ENCODE measurements at places on chromosomes 3 and 15.
A peak's percentile ranks its signal among the peaks of the same experiment; 100 is the strongest.

- no peak for DNase-seq
Measured at GRCh38 chr3:100324044-100324443, 10.5 kb upstream of the NIT2 start.

DNA sequence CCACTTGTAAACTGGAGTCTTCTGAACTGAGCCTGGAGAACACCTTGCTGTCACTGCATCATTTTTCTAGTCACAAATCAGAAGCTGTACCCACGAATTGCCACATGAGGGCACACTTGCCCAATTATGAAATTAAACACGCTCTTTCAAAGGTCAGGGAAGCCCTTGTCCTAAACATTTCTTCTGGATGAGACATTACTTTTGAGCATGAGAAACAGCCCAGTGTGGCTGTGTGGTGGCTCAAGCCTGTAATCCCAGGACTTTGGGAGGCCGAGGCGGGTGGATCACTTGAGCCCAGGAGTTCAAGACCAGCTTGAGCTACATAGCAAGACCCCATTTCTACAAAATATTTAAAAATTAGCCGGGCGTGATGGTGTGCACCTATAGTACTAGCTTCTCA, 27.5 kb upstream of the CFAP161 start:
- DNase-seq: peak; percentile 7

DNA sequence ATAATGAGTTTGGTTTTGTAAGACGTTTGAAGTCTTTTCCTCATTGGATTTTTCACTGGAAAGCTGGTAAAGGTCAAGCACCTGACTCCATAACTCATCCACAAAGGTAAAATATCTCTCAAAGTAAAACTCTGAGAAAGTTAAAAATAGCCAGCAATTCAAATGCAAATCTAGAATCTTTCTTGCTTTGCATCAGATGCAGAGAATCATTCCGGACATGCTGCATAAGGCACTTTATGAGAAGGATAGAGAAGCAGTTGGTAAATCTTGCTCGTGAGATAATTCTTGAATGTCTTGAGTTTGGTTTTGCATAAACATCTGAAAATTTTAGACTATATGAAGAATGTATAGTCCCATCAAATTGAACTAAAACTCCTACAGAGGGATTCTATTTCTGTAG, 9.1 kb downstream of the KCNMB2 start:
- no peak for DNase-seq

- peak; percentile 4 for DNase-seq
Measured at GRCh38 chr3:42013691-42014457, 52.0 kb upstream of the ULK4 start.

DNA sequence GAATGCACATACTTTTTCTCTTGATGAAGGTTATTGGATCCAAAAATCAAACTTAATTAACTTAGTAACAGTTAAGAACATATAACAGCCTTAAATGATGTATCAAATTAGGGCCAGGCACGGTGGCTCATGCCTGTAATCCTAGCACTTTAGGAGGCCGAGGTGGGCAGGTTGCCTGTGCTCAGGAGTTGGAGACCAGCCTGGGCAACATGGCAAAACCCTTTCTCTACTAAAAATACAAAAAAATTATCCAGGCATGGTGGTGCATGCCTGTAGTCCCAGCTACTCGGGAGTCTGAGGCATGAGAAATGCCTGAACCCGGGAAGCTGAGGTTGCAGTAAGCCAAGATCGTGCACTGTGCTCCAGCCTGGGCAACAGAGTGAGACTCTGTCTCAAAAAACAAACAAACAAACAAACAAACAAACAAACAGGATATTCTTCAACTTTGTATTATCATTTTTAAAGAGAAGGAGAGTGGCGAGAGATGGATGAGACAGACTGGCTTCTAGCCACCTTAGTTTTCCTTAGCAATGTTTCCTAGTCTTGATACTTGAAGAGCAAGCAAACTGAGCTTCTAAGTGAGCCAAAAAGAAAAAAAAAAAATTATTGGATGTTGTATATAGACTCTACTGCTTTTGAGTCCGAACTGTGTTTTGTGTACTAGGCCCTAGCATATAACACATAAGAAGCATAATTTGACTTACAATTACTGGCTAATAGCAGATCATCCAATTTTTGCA, 13.8 kb downstream of the SPRED1 start:
- DNase-seq: no peak

- no peak for DNase-seq
Measured at GRCh38 chr15:66220601-66221000, 32.9 kb downstream of the MEGF11 start.

Measured in activated gamma-delta T cell treated with anti-CD3 and anti-CD28 coated beads, Interleukin-2, amount 50 U/mL, for 16 hours (primary cell).